ENCODE measurements at places on chromosomes 4 and X.

DNA sequence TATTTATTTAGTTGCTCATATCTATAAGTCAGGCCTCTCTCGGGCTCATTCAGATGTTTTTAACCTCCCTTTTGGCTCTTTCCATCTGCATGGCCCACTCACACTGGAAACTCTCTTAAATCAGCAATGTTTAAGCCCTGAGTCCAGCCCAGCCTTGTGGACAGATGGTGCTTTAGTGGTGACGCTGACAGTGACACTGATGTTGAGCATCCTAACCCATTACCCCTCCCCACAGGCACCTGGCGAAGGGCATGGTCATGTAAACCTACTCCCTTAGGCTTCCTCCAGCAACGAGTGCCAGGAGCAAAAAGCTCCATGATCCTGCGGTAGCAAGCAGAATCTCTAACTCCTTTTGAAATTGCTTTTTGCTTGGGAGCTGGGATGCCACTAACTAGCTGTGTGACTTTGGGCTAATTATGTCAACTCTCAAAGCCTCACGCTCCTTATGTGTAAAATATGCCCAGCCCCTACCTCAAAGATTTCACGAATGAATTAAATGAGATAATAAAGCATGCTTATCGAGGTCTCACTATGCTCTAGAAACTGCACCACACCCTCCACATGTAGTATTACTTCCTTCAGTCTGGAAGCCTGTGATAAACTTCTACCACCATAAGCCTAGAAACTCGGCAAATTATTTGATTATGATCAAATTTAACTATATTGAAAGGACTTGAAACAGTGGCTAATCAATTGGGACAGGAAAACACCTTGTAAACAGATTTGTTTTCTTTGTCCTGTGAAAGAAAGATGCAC is 569.4 kb downstream of the BCOR start:
- no peak for DNase-seq

GRCh38 chrX:37812110-37812509 is 32.3 kb downstream of the CYBB start:
- no peak for DNase-seq

DNA sequence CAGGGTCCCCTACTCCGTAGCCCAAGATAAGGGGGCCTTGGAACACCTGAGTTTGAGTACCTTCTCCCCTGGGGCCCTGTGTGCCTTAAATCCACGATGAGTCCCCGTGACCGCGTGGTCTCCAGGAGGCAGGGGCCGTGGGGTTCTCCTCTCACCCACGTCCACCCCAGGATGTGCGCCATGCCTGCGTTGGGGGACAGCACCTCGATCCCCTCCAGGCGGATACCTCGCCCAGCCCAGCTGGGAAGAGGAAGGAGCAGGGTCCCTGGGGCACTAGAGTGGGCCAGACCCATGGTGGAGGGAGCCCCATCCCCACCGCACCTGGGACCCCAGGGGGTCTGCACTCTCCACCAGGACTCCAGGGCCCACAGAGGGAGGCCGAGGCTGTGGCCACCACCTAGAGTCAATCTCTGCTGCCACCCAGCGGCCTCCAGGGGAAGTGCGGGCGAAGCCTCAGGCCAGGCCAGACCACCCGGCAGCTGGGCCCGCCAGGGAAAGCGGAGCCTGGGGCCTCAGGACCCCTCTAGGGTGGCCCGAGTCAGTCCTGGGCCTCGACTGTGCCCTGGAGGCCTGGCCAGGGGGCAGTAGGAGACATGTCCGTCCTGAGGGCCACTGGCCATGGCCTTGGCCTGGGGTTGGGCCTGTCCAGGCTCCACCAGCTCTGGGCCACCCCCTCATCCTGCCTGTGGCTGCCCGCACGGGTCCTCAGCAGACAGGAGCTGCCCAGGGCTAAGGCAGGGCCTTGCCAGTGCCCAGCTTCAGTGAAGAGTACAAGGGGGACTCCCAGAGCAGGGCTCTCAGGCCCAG is 55.0 kb downstream of the FAM53A start:
- no peak for DNase-seq

DNA sequence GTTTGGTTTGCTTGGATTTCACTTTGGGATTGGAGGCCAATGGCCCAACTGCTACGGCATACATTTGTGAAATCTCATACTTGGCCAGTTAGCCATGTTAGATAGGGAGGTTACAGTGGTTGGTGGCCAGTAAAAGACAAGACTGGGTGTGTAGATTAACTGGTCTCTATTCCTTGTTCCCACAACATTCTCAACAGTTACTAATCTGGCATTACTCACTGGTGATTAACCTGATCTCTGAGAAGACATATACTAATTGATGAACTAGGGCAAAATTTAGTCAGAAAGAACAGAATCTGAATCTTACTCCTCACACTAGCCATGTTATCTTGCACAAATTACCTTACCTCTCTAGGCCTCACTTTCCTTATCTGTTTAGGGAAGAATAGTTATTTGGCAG is 33.4 kb downstream of the GATB start:
- no peak for DNase-seq

Measured in NCI-H2171 (cell line).